ENCODE measurements at places on chromosomes 7 and 10.

DNA sequence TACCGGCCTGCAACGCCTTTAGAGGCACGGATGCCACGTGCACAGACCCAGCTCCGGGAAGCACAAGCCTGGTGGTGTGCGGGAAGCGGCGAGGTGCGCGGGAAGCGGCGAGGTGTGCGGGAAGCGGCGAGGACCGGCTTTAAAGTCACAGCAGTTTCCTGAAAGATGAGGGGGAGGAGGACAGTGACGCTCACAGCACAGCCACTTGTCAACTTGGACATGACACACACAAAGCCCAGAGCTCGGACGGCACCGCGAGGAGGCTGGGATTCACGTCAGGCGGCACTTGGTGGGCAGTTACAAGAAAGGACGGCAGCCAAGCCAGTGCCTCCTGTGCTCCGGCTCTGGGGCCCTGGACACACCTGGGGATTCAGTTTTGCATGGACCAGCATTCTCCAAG is 525.9 kb downstream of the DNAJB6 start:
- no peak for DNase-seq

- DNase-seq, result no peak
Measured at GRCh38 chr7:144866189-144866588, 30.3 kb upstream of the TPK1 start.

DNA sequence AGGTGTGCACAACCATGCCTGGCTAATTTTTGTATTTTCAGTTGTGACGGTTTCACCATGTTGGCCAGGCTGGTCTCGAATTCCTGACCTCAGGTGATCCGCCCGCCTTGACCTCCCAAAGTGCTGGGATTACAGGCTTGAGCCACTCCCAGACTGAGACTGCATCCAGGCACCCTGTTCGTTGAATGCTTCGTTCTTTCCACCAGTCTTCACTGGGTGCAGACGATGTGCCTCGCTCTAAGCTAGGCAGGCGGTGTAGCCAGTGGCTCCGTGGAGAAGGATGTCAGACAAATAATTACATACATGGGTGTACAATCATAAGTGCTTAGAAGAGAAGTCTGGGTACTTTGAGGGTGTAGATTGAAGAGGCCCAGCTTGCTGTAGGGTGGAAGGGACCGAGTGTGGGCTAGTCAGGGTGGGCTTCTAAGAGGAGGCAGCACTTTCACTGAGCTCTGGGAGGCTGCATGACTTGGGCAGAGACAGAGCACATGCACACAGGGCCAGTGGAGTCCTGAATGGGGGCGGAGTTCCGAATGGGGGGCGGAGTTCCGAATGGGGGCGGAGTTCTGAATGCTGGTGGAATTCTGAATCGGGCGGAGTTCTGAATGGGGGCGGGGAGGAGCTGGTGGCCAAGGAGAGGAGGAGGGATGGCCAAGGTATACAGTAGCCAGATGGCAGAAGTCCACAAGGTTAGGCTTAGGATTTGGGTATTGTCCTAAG is 74.3 kb downstream of the COL26A1 start:
- no peak for DNase-seq

GRCh38 chr10:96488161-96488935 is 25.4 kb downstream of the TLL2 start:
- DNase-seq, result no peak

- DNase-seq, result no peak
Measured at GRCh38 chr10:86083664-86084175, 282.9 kb downstream of the GRID1 start.

GRCh38 chr7:28992798-28993197 is 34.7 kb upstream of the TRIL start:
- no peak for DNase-seq
